Left hindlimb (tissue), 1 donor: ENCODE measurements at places on chromosomes 11 and 22.

DNA sequence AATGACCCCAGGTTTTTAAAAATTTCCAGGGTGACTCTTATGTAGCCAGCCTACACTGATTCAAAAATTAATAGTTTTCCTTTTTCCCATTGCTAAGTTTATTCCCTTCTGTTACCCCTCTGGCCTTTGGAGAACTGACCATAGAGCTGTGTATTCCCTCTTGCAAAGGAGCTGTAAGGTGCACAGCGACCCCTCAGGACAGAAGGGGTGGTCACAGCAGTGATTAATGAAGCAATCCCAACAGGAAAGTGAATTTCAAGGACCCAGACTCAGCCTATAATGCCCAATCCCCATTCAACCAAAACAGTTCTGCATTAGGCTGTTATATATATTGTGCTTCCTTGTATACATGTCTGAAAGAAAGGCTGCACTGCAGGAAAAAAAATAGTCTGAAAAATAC is 147.1 kb downstream of the WT1 start:
- no peak for DNase-seq

GRCh38 chr22:20578707-20579106 is 71.3 kb downstream of the MED15 start:
- DNase-seq = peak; percentile 15

- DNase-seq = no peak
Observed at GRCh38 chr11:57728829-57729228, 12.5 kb upstream of the SELENOH start.

DNA sequence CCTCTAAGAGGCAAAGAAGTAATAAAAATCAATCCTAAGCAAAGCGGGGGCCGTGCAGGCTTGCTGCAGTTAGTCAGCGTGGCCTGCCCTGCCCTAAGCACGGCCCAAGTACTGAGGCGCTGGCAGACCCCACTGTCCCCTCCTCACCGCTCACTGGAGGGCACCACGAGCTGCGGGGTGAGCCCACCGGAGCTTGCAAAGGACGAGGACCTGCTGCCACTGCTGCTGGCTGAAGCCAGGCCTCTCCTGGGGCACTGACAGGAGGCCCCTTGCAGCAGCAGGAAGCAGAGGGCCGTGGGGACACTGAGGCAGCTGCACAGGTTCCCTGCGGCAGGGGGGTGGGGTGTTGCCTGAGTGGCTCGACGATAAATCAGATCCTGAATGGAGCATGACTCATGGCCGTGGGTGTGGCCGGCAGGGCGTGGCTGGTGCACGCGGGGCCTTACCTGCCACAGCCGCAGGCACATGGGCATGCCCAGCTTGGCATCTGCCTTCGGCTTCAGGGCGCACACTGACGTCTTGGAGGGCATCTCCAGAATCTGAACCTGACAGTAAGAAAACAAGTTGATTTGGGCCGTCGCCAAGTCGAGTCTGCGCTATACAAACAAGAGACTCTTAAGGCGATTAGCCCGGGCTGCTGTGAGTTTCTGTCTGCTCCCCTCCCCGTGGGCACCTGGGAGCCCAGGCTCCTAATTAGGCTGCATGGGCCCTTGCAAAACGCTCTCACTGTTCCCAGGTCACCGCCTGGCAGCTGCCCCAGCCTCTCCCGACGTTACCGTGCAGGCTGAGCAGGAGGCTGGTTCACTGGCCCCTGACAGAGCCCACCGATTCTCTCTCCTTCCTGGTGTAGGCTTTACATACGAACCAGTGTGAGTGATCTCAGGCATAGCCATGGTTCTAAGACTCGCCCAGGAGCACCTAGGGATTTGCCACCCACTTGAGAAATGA is 45.9 kb downstream of the TBX1 start:
- DNase-seq = no peak

DNA sequence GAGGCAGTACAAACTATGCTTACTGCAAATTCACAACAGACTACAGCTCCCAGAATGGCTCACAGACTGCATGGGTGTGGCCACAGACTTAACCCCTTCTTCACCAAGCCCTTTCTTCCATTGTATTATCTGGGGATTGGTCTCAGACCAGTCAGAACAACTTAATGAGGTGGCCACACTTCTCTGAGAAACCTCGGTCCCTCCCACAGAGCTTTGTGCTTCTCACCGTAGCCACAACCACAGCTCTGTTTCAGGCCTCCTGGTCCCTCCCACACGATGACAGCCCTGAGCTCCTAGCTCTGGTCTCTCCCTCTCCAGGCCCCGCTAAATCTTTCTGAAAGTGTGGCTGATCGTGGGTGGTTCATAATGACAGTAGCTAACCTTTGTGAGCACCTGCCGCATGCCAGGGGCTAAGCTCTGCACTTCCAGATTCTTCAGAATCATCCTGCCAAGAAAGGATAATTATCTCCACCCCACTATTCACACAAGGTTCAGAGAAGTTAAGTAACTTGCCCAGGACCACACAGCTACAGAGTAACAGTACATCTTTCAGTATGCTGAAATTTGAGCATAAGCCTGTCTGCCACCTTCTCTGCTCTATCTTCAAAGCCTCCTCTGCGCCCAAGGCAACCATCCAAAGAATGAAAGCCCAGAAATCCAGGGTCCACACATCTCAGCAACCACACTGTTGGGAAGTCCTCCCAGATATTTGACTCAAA is 5.4 kb downstream of the PDE2A start:
- DNase-seq = no peak

DNA sequence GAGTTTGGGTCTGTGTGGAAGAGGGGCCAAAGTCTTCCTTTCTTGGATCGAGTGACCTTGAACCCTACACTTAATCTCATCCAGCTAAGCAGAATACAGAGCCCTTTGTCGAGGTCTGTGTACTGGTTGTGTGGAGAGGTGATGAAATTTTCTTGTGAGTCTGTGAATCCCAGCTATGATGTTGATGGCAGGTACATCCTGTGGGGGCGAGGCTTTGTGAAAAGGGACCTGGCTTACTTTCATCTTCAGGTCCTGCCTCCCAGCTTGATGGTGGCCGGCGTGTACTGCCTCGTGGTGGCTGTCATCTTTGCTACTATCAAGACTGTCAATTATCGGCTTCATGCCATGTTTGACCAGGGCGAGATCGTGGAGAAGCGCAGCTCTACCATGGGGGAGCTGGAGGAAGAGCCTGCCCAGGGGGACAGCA is 1.0 kb downstream of the PCNX3 start:
- DNase-seq = no peak

DNA sequence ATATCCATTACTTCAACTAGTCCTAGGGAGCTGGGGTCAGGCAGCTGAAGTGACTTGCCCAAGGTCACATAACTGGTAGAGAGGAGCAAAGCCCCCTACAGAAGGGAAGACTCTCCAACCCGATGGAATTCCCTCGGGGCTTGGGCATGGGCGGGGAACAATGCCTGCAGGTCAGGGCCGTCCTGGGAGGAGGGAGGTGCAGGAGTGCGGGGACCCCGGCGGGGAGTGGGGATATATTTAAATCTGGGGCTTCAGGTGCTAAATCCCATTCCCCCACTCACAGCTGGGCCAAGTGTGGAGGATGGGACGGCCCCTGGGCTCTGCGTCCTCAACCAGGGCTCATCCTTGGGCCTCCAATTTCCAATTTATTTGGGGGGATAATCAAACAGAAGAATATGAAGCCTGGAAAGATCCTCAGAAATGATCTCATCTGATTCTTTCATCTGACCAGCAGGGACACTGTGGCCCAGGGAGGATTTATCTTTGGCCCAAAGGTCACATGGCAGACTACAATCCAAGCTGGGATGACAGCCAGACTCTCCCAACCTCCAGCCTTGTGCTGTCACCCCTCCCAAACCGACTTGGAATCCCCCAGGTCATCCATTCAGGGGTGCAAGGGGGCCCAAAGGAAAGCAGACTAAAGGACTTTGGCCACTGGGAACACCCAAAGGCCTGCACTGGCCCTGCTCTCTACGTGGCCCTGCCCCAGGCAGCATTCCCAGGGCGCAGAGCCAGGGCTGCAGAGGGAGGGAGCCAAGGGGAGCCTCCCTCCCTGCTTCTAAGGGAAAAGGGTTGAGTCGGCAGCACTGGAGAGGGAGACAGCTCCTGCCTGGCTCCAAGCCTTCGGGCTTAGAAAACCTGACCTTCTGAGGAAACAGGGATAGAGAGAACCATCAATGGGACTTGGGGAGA is 8.7 kb upstream of the C1QTNF6 start:
- DNase-seq = peak; percentile 81

- no peak for DNase-seq
Observed at GRCh38 chr22:29427176-29427760, 11.1 kb upstream of the RFPL1 start.

DNA sequence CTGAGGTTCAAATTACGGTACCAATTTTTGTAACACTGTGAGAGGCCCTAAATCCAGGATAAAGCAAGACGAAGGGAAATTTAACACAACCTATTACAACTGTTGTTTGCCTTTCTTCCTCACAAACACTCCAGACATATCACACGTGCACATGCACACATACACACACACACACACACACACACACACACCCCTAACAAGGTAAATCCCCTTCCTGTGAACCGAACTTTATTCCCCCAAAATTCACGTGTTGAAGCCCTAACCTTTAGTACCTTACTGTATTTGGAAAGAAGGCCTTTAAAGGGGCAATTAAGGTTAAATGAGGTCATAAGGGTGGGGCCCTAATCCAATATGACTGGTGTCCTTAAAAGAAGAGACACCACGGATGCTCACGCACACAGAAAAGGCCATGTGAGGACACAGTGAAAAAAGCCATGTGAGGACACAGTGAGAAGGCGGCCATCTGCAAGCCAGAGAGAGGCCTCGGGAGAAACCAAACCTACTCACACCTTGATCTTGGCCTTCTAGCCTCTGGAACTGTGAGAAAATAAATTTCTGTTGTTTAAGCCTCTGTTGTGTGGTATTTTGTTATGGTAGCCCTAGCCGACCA is 1.8 kb downstream of the SERGEF start:
- DNase-seq = no peak

DNA sequence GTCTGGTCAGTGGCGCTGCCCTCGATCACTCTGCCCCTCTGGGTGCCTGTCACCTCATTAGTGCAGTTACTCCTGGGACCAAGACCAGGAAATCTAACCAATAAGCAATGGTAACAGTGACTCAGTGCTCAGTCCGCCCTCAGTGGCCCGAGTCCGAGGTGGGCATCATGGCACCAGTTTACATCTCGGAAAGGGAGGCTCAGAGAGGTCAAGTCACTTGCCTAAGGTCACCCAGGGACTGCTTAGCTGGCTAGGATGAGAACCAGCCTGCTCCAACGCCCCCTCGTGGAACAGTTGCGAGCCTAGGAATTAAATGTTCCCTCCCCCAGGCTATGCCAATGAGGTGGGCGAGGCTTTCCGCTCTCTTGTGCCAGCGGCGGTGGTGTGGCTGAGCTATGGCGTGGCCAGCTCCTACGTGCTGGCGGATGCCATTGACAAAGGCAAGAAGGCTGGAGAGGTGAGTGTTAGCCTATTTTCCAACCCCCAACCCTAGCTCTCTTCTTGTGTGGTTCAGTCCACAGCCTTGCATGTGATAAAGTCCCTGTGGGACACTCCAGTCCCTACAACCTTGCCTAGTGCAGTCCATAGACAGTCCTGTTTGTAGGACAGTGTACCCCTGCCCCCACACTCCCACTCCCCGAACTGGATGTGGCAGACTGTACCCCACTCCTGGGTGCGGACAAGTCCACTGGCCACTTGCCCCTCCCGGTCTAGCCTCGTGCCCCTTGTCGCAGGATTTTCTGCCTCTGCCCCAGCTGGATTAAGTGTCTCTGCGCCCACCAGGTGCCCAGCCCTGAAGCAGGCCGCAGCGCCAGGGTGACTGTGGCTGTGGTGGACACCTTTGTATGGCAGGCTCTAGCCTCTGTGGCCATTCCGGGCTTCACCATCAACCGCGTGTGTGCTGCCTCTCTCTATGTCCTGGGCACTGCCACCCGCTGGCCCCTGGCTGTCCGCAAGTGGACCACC is 1.1 kb downstream of the MTFP1 start:
- DNase-seq = peak; percentile 86

GRCh38 chr11:132257871-132258270 is 887.5 kb downstream of the NTM start:
- DNase-seq = no peak

GRCh38 chr22:37195921-37196320 is 7.9 kb upstream of the C1QTNF6 start:
- DNase-seq = peak; percentile 16

- no peak for DNase-seq
Observed at GRCh38 chr11:95413021-95413420, 182.0 kb upstream of the SESN3 start.

DNA sequence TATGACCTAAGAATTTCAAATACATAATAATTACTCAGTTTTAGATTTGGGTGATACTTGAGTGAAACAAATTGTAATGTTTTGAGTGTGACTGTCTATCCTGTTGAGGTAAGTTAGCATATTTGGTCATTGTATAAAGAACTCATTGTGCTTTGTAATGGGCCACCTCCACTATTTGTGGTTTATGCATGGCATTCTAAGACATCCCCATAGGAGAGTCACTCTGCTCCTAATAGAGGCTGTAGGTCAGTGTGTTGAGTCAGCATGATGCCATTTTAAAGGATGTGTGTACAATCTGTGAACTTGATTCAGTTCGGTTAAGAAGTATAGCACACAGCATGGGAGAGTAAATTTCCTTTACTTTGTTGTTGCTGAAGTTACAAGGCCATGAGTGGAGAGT is 1112.4 kb downstream of the JRKL start:
- no peak for DNase-seq

DNA sequence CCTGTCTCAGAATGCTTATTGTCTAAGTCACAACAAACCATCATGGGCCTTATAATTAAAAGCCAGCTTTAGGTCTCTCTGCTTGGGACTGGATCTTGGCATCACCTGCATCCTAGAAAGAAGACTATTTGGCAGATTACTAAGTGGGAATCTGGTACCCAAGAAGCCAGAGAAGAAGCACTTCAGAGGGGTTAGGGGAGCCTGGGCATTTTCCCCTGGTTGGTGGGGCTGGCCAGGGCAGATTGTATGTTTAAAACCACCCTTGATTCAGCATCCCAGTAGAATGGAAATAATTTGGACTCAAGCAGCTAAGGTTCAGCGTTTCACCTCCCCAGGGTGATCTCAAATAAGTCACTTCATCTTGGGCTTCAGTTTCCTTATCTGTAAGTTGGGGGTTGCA is 193.7 kb downstream of the MIAT start:
- no peak for DNase-seq

DNA sequence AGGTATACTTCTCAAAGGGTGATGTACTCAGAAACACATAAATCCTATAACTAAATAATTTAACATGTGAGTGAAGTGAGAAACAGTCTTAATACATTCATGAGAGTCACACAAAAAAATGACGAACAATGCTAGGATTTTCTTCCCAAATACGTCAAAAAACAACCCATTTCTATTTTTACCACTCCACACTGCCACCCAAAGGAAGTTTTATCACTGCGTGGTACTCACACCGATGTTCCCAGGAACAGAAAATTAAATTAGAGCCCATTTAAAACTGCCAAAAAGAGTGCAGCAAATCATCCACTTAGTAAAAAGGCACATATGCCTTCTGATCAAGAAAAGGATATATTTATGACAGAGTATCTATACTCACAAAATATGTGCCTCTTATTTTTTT is 710.9 kb upstream of the FAT3 start:
- no peak for DNase-seq

GRCh38 chr11:45247433-45247832 is 38.7 kb downstream of the SYT13 start:
- no peak for DNase-seq

GRCh38 chr22:24091551-24092420 is 80.7 kb downstream of the CABIN1 start:
- no peak for DNase-seq

- DNase-seq = no peak
Observed at GRCh38 chr11:121578251-121578976, 125.6 kb upstream of the SORL1-AS1 start.
